ENCODE measurements at places on chromosomes 6 and 20.

DNA sequence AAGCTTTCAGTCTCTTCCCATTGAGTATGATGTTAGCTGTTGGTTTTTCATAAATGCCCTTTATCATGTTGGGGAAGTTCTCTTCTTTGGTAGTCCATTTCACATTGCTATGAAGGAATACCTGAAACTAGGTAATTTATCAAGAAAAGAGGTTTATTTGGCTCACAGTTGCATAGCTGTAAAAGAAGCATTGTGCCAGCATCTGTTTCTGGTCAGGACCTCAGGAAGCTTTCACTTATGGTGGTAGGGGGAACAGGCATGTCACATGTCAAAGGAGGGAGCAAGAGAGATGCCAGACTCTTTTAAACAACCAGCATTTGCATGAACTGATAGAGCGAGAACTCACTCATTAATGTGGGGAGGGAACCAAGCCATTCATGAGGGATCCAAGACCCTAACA, 48.0 kb upstream of the MAPK13 start:
- DNase-seq = no peak

DNA sequence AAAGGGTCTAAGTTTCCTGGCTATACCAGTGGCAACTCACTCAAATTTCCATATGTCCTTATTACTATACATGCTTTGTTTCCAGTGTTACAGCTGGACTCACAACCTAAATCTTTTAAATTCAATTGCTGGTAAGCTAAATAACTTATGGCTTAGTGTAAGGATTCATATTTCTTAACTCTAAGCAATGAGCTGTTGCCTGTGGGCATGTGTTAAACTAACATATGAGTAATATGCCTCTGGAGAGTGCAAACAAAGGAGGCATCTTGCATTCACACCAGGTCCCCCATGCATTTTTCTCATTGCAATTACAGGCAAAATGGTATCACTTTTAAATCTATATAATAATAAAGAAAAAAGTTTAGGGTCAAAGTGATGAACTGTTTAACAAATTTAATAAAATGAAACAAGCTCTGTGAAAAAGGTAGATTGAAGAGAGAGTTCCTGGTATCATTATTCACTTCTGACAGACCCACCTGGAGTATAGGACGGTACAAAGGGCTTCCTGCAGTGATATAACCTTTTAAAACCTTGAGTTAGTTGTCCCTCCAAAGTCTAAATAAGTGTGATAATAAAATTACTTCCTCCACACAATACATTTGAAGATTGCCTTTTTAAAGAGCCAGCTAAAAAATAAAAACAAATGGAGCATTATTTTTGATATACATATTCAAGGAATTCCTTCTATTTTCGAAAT, 57.6 kb upstream of the HMGCLL1 start:
- no peak for DNase-seq

GRCh38 chr20:15928946-15929345, 644.3 kb downstream of the KIF16B start:
- DNase-seq = no peak

DNA sequence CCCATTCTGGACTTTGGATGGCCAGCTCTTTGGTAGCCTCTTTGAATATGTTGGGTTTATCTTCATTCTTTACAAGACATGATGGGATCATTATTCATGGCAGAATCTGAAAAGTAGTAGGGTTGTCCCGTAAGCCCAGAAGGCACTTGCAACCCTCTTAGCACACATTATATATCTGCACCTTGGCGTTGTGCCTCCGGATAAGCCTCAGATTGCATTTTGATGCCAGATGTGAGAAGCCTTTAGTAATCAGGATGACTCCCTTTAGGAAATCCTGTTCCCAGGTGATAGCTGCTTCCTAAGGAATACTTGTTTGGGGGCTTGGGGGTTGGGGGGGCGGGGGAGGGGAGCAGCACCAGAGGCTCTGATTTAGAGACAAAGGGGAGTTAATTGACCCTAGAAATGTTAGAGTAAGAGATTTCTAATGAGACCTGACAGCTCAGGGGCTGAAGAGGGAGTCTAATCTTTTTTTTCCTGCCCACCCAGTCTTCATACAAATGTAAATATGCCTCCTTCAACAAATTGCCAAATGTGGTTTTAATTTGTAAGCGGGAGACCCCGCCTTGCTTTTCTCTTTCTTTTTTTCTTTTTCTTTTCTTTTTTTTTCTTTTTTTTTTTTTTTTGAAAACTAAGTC, 55.1 kb downstream of the JAG1 start:
- no peak for DNase-seq

- DNase-seq = no peak
These were observed 29.5 kb upstream of the PCMTD2 start for GRCh38 chr20:64225828-64226598.

DNA sequence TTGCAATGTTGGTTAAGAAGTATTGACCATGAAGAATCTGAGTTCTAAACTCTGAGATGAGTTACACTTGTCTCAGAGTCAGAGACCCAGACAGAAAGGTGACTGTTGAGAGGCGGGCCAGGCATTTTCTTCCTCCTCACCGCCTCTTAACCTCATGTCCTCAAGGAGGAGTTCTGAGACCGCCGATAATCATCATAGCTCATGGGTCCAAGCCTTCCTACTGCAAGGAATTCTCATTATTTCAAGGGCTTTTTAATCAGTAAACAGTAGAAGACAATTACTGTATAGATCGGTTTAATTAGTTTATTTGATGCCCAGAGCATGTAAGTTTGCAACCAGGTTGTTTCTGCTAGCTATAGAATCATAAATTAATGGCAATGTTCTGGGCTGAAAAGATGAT, 382.4 kb upstream of the MMS22L start:
- no peak for DNase-seq

DNA sequence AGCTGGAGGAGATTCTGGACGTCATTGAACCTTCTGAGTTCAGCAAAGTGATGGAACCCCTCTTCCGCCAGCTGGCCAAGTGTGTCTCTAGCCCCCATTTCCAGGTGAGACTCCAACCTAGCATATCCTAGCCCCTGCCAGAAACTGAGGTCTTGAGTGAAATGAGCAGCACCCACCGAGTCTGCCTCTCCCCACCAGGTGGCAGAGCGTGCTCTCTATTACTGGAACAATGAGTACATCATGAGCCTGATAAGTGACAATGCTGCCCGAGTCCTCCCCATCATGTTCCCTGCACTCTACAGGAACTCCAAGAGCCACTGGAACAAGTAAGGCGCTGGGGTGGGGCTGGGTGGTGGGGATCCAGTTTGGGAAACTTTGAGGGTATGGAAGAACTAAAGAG, 4.6 kb downstream of the MEA1 start:
- DNase-seq = no peak

- no peak for DNase-seq
These were observed 57.8 kb downstream of the POPDC3 start for GRCh38 chr6:105121981-105122380.

DNA sequence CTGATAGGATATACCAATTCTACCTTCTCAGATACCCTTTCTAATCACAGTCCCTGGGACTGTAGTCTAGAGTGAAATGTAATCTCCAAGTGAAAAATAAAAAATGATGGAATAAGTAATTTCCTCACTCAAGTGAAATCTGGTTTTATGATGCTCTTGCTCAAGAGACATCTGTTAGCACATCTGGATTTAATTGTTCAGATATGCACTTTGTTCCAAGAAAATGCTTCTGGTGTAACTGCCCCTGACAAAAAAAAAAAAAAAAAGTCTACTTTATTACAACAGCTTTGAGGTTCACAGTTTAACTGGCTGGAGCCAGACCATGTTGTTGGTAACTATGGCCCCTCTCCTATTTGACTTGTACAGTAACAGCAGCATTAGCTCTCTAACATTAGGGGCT, 251.8 kb downstream of the BTBD9 start:
- DNase-seq = no peak

DNA sequence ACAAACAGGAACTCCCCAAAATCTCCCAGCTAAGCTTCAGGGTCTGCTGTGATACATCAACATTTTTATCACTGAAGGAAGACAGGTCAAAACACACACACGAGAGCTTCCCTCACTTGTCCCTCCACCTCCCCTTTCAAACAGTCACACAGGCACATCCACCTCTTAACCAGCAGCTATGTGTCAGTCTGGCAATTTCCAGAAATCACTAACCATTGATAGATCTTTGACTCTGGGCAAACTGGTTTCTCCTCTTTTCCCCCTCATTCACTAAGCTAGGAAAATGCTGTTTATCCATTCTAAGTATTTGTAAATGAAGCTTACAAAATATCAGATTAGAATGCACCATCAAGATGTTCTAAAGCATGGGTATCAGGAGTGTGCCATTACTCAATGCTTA, 87.8 kb downstream of the DCDC2 start:
- no peak for DNase-seq

GRCh38 chr6:90870561-90870960, 283.7 kb upstream of the MAP3K7 start:
- DNase-seq = no peak

- no peak for DNase-seq
These were observed 27.0 kb downstream of the ELOVL5 start for GRCh38 chr6:53321701-53322100.

DNA sequence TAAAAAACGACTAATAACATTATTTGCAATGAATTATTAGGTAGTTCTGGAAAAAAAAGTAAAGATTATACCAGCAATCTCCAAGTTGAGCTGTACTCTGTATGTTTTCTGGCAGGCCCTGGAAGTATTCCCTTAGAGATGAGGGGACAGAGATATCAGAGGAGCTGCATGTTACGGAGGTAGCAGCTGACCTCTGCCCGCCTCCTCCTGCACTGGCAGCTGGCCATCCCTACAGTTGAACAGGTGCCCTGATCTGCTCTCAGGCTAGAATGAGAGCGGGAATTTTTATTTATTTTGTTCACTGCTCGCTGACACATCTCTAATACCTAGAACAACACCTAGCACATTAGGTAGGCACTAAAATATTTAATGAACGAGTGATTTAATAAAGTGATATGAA, 23.1 kb downstream of the FBXL4 start:
- no peak for DNase-seq

DNA sequence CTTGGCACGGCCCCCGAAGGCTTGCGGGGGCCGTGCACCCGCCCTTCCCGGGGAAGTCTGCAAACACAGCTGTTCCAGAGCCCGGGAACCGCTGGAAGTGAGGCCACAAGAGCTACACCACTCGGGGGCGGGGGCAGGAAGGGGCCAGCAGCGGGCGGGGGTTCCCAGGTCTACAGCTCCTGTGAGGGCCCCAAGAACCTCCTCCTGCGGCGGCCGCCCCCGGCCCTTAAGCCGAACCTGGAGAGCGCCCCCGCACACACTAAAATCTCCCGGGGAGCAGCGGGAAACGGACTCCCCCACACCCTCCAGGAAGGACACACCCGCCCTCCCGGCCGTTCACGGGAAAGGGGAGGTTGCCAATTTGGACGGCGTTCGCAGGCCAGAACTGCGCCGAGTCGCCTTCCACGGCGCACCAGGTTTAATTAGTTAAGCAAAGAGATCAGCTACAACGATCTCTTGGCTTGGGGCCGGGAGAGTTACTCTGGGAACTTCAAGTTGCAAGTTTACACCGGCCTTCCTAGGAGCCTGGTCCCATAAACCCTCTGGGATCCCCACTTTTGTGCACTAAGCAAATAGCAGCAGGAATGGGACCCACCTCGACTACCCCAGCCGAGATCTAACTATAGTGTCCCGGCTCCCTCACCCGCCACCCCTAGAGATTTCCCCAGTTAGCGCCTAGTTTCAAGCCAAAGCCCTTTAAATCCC, 1.7 kb downstream of the JAG1 start:
- DNase-seq = no peak

DNA sequence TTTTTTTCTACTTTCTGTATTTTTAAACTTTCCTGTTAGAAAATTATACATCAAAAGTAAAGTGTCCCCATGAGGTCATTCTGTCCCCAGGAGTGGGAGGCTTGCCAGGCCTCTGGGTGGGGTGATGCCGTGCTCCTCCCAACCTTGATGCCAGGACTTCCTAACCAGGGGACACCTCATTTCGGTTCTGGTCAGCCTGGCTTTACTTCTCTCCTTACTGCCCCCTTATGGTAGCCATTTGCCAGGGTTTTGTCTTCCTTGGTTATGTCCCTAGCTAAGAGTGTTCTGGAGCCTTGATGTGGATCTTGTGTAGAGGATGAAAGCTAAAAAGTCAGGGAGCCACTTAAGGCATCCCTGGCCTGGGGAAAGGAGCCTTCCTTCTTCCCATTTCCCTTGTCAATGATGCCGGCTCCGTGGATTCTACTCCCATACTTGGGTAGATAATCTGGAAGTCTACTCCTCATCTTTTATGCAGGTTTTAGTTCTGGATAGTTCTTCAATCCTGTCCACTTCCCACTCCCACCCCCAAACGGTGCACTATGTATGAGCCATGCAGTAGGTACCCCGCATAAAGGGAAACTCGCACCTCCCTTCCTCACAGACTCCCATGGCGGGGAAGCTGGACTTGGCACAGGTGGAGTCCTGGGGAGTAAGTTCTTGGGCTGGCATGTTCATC, 164.1 kb upstream of the SALL4 start:
- no peak for DNase-seq

- DNase-seq = no peak
These were observed 117.5 kb upstream of the COL21A1 start for GRCh38 chr6:56364827-56365339.

GRCh38 chr6:148972481-148972880, 225.7 kb downstream of the UST start:
- peak; percentile 41 for DNase-seq

- DNase-seq = no peak
These were observed 7.0 kb upstream of the FOXF2 start for GRCh38 chr6:1382331-1382882.

- no peak for DNase-seq
These were observed 6.1 kb upstream of the LEMD2 start for GRCh38 chr6:33794910-33795623.

DNA sequence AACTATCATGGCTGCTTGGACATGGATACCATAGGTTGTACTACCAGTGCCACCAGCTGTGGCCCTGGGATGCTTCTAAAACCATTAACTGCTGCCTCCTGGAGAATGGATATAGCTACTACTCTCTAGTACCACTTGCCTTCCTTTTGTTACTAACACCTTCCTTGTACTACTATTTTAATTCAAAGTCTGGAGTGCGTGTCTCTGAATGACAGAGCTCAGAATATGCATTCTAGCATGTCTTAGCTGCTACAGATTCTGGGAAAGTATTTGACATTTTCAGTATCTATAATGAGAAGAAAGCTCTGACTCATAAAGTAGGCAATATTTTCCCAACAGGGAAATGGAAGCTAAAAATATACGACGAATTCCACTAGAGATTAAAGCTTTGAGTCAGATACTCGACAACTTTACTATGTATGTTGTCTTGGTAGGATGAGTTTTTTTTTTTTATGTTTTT, 112.3 kb downstream of the PFDN4 start:
- DNase-seq = no peak

GRCh38 chr6:14703586-14703985, 542.3 kb upstream of the JARID2 start:
- DNase-seq = no peak

DNA sequence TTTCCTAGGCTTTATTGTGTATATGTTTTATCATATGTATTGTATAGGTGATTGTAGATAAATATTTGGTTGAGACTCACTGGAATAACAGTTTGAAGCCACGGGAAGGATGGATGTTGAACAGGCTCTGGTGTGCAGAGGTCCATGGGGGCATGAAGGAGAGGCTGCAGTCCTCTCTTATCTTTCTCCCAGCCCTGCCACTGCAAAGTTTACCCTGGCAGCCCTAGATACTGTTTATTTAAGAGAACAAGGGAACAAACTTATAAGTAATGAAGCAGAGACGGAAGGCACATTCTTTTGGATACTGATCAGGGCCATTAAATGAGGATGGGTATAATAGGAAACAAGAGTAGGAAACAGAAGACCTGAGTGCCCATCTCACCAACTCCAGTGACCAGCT, 103.6 kb upstream of the SCGN start:
- DNase-seq = no peak

Data from NCI-H1436 (cell line).